ENCODE measurements at places on chromosomes 1 and 21.

DNA sequence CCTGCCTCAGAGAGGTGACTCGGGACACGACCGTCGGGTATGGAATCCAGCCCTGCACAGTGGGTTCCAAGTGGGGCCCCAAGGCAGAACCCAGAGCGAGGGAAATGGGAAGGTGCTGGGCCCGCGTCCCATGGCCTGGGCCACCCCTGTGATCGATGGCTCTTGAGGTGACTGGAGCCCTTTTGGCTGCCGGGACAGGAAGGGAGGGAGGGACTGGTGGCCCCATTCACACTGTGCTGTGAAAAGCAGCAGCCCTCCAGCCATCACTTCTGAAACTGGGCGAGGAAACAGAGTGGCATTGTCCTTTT, 110.4 kb upstream of the IFFO2 start:
- no peak for DNase-seq

- no peak for DNase-seq
These were observed 1.4 kb upstream of the ADGRB2 start for GRCh38 chr1:31765516-31765915.

DNA sequence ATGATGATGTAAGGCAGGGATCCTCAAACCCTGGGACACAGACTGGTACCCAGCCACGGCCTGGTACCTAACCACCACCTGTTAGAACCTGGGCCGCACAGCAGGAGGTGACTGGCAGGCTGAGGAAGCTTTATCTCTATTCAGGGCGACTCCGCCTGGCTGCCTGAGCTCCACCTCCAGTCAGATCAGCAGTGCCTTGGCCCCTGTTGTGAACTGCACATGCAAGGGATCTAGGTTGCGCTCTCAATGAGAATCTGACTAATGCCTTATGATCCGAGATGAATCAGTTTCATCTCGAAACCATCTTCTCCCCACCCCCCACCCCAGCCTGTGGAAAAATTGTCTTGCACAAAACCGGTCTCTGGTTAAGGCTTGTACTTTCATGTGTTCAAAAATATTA, 4.2 kb downstream of the RNPC3 start:
- no peak for DNase-seq

GRCh38 chr1:186519982-186520381, 59.1 kb upstream of the PDC start:
- no peak for DNase-seq

GRCh38 chr1:8723010-8723409, 94.4 kb downstream of the RERE start:
- no peak for DNase-seq

DNA sequence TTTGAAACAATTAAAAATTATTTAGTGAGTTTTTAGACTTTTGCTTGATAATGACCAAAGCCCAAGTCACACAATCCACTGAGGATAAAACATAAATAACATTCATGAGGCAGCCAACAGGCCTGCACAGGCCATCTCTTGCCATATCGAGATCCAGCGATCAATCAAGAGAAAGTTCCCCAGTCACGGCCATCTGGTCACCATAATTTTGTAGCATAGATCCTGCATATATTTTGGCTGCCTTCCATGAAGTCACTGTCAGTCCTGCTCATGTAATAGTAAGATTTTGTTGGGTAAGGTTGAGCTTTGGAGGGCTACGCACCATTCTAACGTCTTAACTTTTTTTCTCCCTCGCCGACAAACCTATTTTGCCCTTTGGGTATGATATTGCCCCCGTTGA, 17.5 kb downstream of the KPNA6 start:
- DNase-seq = no peak

GRCh38 chr1:19514391-19514831, 29.1 kb upstream of the CAPZB start:
- DNase-seq = no peak

DNA sequence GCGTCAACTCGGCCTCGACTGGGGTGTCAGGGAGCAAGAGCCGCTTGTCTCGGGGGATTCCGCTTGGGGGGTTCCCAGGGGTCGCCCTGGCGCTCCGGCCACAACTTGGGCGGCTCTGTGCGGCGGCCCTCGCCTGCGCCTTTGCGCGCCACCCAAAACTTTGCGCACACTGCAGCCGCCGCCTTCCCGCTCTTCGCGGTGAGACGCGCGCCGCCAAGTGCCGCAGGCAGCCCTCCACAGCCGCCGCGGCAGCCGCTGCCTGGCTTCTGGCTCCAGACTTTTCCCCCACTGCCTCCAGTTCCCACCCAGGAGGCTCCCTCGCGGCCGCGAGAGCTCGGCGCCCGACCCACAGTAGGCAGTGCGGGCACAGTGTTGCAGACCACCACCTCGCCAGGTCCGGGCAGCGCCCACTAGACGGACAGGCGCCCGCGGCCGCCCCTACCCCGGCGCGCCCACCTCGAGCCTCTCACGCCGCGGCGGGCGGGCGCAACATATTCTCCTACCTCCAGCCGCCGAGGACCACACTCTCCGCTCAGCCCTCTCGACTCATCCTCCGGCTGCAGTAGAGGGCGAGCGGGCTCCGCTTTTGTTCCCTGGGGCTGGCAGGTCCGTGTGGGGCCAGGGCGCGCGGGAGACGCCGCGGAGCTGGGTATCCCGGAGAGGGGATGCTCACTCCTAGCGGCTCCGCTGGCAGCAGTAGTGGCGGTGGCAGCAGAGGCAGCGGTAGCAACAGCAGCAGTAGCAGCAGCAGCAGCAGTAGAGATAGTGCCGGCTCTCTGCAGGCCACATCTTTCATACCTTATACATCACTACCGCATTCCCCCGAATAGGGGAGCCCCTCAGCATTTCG, 296.6 kb downstream of the OMA1 start:
- DNase-seq = no peak

GRCh38 chr1:88320291-88320690, 363.8 kb upstream of the PKN2 start:
- no peak for DNase-seq

GRCh38 chr1:75097654-75098053, 36.5 kb upstream of the LHX8 start:
- no peak for DNase-seq

GRCh38 chr1:152876827-152877226, 1.3 kb upstream of the SMCP start:
- no peak for DNase-seq

GRCh38 chr1:56287721-56288120, 291.6 kb downstream of the PLPP3 start:
- DNase-seq = no peak

GRCh38 chr1:91165033-91165654, 143.3 kb upstream of the ZNF644 start:
- peak; percentile 20 for DNase-seq

DNA sequence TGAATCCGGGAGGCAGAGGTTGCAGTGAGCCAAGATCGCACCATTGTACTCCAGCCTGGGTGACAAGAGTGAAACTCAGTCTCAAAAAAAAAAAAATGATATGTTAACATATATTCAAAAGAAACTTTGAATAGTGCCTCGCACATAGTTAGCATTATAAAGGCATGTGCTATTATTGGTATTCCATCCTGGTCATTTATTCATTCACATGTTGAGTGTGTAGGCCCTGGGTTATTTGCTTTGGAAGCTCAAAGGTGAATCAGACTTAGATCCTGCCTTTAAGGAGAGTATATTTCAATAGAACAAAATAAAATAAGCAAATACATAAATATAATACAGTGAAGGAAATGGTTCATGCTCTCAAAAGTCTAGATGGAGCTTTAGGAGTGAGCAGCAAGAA, 13.4 kb downstream of the SLC22A15 start:
- no peak for DNase-seq

- DNase-seq = no peak
These were observed 40.4 kb downstream of the SCYL3 start for GRCh38 chr1:169853341-169853740.

DNA sequence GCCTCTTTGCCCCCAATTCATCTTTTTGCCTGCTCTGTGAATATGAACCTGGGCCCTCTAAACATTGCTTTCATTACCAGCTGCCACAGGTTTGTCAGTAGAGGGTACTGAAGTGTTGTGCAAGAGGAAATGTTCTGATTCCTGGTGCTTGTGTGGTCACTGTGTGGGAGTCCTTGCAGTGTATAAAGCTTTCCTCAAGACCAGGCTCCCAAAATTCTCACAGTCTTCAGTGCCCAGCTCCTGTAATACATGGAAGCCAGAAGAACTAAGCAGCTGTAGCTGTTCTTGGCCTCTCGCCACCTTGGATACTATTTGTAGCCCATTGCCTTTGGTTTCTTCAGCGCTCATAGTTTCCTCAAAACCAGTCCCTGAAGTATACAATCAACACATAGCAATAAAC, 1046.2 kb downstream of the BRINP3 start:
- no peak for DNase-seq

- no peak for DNase-seq
These were observed 5.9 kb downstream of the C1orf226 start for GRCh38 chr1:162387226-162388082.

DNA sequence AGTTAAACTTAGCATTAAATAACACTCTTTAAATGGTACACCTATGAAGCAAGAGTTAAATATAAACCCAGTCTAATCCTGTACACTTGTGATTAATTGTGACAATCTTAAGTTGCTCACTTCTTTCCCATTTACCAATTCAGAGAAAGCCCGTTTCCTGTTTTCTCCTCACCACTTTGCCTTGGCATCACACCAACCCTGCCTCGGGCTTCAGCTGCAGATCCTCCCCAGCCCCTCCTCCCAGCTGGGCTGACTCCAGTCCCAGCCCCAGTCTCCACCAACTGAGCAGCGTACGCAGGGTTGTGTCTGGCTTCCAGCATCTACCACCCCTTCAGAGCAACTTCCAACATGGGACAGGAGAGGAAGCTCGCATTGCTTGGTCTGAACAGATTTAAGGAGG, 4.1 kb downstream of the PYCR2 start:
- no peak for DNase-seq

DNA sequence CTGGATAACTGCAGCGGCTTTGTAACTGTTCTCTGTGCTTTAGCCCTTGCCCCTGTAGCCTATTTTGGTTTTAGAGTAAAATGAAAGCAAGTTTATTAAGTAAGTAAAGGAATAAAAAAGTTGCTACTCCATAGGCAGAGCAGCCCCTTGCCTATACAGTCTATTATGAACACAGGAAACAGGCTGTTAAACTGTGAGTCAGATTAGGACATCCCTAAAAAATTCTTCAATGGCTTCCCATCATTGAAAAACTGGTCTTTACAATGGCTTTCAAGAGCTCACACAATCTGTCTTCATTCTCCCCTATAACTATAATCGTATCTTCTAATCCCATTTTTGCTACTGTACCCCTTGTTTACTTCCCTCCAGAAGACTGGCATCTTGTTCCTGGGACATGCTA, 43.0 kb downstream of the ATG4C start:
- DNase-seq = no peak

- DNase-seq = no peak
These were observed 116.3 kb upstream of the ADAMTS5 start for GRCh38 chr21:27083144-27083543.

DNA sequence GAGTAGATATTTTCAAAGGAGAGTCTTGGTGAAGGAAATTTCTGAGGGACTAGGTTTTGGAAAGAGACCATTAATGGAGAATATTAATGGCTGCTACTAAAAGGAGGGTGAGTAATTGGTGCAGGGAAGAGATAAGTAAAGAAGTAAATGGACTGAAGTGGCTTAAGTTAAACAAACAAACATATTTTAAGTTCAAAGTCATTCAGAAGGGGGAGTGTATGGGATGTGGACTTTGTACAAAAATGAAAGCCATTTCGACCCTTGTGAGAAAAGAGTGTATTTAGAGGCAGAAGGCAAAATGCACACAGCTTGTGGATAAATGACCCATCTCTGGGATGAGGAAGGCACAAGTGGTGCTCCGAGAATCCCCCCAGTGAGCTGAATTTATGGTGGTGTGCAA, 171.7 kb downstream of the BACH1 start:
- no peak for DNase-seq

DNA sequence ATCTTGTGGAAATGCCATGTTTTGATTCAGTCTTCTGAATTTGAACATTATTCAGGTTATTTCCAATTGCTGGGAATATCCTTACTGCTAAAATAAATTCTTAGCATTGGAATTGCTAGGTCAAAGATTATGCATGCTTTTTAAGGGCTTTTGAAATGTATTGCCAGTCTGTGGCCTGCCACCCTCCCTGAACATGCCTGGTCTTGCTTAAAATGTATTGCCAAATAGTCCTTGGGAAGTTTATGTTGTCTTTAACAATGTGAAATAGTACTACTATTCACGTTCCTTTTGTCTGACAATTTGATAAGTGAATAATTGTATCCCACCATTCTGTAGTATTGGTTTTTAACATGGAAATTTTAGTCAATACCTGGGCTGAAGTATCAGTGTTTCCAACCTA, 13.6 kb downstream of the TARDBP start:
- no peak for DNase-seq

- no peak for DNase-seq
These were observed 1147.2 kb upstream of the ADGRL4 start for GRCh38 chr1:80153762-80154161.

DNA sequence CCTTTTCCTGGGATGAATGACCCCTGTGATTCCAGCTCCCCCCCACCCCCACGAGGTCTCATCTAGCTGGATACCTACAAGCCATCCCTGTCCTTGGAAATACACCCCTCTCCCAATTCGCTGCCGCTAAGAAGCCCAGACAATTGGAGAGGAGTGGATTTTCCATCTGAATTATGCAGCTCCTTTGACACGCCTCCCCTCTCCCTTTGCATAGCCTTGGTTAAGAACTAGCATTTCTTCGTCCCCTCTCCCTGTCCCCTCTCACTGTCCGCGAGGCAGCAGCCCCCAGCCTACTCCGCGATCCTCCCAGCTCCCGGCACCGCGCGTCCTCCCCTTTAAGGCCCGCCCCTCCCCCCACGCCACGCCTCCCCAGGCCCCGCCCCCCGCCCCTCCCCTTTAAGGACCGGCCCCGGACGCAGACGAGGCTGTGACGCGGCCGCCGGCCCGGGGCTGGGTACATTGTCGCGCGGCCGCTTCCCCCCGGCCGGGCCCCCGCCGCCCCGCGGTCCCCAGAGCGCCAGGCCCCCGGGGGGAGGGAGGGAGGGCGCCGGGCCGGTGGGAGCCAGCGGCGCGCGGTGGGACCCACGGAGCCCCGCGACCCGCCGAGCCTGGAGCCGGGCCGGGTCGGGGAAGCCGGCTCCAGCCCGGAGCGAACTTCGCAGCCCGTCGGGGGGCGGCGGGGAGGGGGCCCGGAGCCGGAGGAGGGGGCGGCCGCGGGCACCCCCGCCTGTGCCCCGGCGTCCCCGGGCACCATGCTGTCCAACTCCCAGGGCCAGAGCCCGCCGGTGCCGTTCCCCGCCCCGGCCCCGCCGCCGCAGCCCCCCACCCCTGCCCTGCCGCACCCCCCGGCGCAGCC, at the start of gene MAPKAPK2:
Gene MAPKAPK2 (plus strand): TSS at position 428 of the 856 bp plus-strand sequence. CDS start 325 bp downstream, at position 753.
- peak; percentile 71 for DNase-seq

- DNase-seq = no peak
These were observed 104.6 kb downstream of the CACNA1E start for GRCh38 chr1:181587870-181588438.

- no peak for DNase-seq
These were observed 17.3 kb downstream of the DDR2 start for GRCh38 chr1:162649583-162649982.

DNA sequence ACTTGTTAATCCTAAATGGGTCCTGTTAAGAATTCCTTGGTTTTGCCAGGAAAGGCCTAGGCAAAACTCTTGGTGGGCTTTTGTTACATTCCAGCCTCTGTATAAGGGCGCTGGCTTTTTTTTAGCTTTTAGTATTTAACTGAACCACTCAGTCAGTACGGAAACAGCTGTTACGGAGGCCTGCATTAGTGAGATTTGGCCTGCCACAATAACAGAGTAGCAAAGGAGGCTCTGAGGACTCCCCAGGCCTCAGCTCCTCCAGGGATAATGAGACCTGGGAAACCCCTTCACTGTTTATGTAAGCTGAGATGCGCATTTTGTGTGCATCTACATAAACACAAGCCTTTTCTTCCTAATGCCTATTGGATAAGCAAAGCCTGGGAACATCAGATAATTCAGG, 210.2 kb downstream of the APP start:
- DNase-seq = no peak

GRCh38 chr1:34916104-34916503, 13.3 kb downstream of the DLGAP3 start:
- no peak for DNase-seq

Measured in T-cell (primary cell).